Large intestine (tissue), 12 donors: ENCODE measurements at places on chromosomes 1 and 21. TPM values are rescaled to one million over a fixed set of nuclear protein-coding genes. Genes with fewer than 3 reads are reported as not detected.

NPHS2 gene
- polyA plus RNA-seq: not detected

GALE gene
- 118 TPM for polyA plus RNA-seq

ELAVL4 gene
- polyA plus RNA-seq: 25.1 TPM

AMY2A gene
- not detected for polyA plus RNA-seq

DNA sequence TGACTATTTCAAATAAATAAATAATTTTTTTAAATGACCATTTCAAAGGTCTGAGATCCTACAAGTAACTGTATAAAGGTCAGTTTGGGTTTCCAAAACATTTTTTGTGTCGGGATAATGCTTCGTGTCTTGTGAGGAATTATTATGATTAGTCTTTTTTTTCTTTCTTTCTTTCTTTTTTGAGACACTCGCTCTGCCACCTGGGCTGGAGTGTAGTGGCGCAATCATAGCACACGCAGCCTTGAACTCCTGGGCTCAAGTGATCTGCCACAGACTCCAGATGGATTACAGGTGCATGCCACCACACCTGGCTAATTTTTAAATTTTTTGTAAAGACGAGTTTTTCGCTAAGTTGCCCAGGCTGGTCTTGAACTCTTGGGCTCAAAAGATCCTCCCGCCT, 1.9 kb upstream of the SDE2 start:
- H3K36me3 ChIP-seq: no peaks in the 10 kb centered on the region
- DNase-seq: no peak

GRCh38 chr1:212367474-212368072, 47.1 kb downstream of the PACC1 start:
- DNase-seq: no peak
- no peak overlapping the region for H3K27ac ChIP-seq
- no peak overlapping the region for H3K4me3 ChIP-seq
- H3K27me3 ChIP-seq: no peaks in the 10 kb centered on the region
- peaks cover 20% of the 10 kb centered on the region for H3K36me3 ChIP-seq

DNA sequence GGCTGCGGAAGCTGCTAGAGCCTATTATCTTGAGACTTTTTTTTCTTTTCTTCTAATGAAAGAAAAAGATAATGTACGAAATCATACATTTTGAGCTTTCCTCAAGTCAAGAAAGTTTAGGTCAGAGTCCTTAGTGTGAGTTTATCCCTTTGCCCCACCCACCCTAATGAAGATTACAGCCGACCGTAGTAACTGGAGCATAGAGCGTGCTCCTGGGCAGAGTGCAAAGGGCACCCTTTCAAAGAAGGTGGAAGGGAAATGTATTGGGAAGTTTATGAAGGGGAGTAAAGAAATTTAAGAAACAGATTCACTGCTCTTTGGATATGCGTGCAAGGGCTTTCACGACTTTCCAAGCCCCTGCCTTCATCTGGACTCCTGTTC, 17.2 kb downstream of the GNG12 start:
- peaks cover 71% of the 10 kb centered on the region for H3K4me1 ChIP-seq
- no peaks in the 10 kb centered on the region for H3K27me3 ChIP-seq
- H3K27ac ChIP-seq: peak overlapping the region; percentile 96
- H3K4me3 ChIP-seq: peak overlapping the region; percentile 8

DNA sequence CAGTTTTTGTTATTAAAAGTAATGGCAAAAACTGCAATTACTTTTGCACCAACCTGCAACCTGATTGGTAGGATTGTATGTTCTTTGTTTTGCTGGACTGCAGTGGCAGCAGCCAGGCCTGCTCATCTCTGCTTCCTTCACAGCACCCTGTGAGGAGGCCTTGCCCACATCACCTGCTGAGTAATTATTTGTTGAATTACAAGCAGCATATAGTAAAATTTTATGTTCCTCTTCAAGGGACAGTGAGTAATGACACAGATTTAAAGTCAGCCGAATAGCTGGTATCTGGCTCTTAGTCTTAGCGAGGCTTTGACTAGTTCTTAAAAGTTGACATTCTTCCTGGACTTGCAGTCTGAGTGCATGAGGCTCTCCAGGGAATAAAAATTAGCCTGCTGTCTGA, 435.1 kb downstream of the PRDM2 start:
- H3K27me3 ChIP-seq: no peaks in the 10 kb centered on the region
- H3K4me3 ChIP-seq: no peak overlapping the region
- no peaks in the 10 kb centered on the region for H3K4me1 ChIP-seq
- no peak for DNase-seq
- no peaks in the 10 kb centered on the region for H3K36me3 ChIP-seq
- no peak overlapping the region for H3K27ac ChIP-seq

DNA sequence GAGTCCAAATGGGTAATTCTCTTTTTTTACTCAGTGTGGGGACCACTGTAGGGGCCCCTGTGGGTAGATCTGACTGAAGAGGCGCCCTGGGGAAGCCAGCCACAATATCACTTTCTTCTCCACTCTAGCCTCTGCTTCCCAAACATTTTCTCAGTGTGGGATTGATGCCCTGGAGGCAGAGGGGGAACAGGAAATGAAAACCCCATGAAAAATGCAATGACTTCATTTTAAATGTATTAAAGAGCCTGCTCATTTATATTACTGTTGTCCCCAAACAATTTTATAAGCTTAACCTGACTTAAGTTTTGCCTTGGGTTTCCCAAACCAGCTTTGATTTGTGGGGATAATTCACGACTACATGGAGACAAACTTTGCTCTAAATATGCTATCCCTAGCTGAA, 181.9 kb downstream of the C1orf94 start:
- no peak for DNase-seq
- H3K27ac ChIP-seq: no peak overlapping the region
- no peaks in the 10 kb centered on the region for H3K27me3 ChIP-seq

DNA sequence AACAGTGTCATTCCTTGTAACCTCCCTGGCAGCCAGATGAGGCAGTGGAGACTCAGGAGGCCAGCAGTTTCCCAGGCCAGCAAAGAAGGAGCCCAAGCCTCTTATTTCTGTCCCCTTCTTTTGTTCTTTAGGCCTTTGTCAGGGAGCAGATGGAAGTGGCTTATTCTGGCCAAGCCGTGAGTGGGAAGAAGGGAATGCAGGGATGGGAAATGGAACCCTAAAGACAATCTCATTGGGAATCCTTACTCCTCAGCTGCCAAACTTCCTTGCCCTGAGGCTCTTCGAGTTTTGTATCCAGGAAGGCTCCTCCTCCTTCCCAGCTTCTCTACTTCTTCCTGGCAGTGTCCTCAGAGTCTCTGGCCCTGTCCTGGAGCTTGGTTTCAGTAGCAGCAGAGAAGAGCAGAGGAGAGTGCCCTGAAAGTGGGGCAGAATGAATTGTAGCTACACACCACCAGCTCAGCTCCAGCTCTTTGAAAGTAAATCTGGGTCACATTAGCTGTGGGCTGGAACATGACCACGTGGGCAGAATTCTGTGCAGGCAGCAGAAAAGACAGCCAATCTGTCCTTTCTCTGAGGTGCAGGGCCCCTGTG, 63.9 kb downstream of the NDUFS5 start:
- no peak overlapping the region for H3K4me3 ChIP-seq
- H3K27me3 ChIP-seq: no peaks in the 10 kb centered on the region
- no peak overlapping the region for H3K27ac ChIP-seq
- no peaks in the 10 kb centered on the region for H3K4me1 ChIP-seq

DNA sequence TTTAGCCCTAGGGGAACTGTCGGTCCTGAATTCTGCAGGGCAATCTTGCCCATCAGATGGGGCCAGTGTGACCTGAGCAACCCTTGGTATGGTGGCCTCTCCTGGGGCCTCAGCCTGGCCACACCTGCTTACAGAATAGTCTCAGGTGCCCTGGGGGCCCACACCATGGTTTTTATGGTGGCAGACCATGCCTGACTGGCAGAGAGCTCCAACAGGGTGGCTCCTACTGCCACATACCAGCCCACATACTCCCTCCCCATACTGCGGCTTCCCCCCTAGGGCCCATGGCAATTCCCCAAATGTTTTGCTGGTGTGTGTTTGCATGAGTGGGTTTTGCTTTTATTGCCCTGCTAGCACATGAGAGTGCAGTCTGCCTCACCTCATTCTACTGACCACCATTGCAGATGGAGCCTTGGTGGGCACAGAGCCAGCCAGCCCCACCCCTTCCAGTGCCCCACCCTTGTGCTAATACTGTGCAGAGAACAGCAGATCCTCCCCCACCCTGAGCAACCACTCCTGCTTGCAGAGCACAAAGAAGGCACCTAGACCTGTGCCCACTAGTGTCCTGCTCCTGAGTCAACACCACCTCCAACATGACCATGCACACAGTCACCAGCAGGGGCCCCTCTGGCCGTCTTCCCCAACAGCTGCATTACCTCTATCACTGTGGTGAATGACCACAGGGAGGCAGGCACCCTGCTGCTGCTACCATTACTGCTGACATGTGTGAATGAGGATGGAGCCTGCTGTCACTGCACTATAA, 86.8 kb downstream of the GDAP2 start:
- no peak overlapping the region for H3K4me3 ChIP-seq
- DNase-seq: no peak
- no peaks in the 10 kb centered on the region for H3K4me1 ChIP-seq
- no peaks in the 10 kb centered on the region for H3K36me3 ChIP-seq

- H3K4me1 ChIP-seq: no peaks in the 10 kb centered on the region
- no peak overlapping the region for H3K27ac ChIP-seq
- H3K4me3 ChIP-seq: no peak overlapping the region
- H3K27me3 ChIP-seq: no peaks in the 10 kb centered on the region
- H3K36me3 ChIP-seq: peaks cover 21% of the 10 kb centered on the region
Observed at GRCh38 chr1:243316366-243316989, 60.6 kb downstream of the SDCCAG8 start.

DNA sequence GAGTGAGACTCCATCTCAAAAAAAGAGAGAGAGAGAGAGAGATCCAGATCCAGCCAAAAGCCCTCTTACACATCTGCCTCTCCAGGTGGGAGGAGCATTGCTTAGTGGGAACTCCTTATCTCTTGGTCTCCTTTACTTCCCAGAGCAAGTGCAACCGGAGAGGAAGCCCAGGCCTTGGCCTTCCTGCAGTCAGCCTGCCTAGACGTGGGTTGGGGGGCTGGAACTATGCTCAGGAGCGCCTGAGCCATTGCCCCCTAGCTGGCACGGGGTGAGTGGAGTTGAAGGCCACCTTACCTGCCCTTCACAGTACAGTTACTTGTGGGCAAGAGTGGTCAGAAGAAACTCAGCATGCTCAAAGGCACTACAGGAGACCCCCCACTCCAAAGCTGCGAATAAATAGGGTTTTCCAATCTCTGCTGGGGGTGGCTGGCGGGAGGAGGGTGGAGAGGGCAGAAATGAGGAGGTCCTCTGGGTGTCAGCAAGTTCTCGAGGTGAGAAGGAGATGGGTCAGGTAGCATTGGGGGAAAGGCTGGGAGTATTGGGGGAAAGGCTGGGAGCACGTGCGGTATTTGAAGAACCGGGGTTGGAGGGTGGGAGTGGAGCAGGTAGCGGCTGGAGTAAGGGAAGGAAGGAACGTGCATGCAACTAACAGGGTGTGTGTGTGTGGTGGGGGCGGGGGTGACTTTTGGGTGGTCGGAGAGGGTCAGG, 4.7 kb upstream of the DMBX1 start:
- no peak overlapping the region for H3K4me3 ChIP-seq
- H3K4me1 ChIP-seq: peaks cover 9% of the 10 kb centered on the region
- H3K27ac ChIP-seq: no peak overlapping the region
- H3K36me3 ChIP-seq: no peaks in the 10 kb centered on the region
- no peak for DNase-seq

DNA sequence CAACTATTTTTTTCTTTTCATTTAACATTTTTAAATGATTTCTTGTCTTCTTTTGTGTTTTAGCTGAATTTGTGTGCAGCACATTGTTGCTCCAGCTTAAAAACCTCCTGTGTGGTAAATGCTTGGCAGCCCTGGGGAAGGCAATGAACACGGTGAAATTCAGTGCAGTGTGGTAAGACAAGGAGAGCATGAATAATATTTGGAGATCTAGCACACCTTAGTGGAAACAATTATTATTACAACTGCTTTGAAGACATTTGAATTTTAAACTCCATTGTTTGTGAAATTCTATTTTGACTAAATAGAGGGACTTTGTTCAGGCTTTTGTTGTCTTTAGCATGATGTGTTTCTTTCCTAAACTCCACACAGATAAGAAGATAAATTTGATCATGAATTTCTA, 242.6 kb upstream of the CXADR start:
- no peaks in the 10 kb centered on the region for H3K27me3 ChIP-seq
- no peak overlapping the region for H3K27ac ChIP-seq
- DNase-seq: peak; percentile 9

DNA sequence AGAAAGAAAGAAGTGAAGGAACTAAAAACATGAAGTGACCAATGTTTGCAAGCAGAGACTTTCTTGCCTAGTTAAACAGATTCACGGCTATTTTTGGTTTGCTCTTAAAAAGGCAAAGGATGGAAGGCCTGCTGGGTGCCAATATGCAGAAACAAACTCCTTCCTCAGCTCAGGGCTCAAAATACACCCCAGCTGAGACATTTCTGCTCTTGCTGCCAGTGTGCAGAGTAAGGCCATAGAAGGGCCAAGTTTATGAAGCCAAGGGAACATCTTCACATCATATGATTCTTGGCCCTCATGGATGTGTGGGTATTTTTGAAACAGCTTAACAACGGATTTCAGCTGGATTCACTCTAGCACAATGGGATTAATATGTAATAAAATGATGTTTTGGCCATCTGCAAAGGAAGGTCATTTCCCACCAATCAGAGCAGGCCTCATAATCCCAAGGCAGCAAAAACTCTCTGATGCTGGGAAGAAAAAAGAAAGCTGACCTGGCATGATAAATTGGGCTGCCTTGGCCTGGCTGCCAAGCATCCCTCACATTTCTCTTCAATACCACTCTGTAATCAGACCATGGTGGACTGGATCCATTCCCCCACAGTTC, 70.7 kb downstream of the CAPZB start:
- no peaks in the 10 kb centered on the region for H3K27me3 ChIP-seq
- peaks cover 6% of the 10 kb centered on the region for H3K4me1 ChIP-seq
- no peak overlapping the region for H3K4me3 ChIP-seq
- peak overlapping the region; percentile 27 for H3K27ac ChIP-seq

DNA sequence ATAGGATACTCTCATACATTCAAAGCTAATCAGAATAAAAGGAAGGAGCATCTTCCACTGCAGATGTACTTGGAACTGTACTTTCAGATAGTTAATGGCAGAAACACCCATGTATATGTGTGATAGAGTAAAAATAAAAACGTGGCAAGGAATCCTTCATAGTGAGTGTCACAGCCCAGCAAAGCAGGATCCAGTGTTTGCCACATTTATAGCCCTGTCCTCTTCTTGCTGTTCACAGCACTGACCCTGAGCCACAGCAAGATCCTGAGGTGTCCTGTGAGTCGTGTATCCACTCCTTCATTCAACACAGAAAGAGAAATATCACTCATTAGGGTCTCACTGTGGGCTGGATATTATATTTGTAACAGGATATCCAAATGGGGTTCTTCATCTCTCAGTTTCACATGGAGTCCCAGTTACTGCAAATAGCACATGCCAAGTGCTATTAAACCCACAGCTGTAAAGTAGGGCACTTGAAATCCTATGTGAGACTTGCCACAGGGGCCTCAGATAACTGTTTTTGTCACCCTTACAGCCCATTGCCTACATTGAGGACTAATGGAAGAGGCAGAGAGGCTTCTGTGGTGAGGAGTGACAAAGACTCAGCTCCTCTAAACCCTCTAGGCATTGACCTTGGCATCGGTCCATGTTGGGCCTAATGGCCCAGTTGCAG, 41.3 kb downstream of the CYP2J2 start:
- H3K27me3 ChIP-seq: no peaks in the 10 kb centered on the region
- no peak for DNase-seq
- no peak overlapping the region for H3K4me3 ChIP-seq
- H3K36me3 ChIP-seq: no peaks in the 10 kb centered on the region
